AG04449 (cell line): ENCODE measurements at places on chromosomes 3 and 15.
A peak's percentile ranks its signal among the peaks of the same experiment; 100 is the strongest.

- DNase-seq: no peak
Measured at GRCh38 chr3:106251160-106251892, 382.5 kb upstream of the CBLB start.

- DNase-seq: no peak
Measured at GRCh38 chr3:71127052-71127831, 456.3 kb downstream of the FOXP1 start.

GRCh38 chr3:61812085-61812484 lies 250.7 kb downstream of the PTPRG start:
- DNase-seq: no peak

DNA sequence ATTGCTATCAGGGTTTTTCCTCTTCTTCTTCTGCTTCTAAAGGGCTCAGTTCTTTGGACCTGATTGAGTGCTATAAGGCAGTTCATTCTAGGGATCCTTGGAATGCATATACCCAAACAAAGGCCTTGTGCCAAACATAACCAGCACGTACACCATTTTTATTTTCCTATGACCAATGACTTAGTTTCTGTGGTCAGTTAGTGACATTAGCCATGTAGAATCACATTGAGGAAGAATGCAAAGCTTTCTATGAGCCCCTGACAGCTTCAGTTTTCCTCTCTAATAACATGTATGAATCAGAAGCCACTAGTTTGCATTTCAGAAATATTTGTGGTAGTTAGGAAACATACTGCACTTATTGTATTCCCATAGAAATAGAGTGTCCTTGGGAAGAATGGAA lies 240.0 kb downstream of the THRB start:
- DNase-seq: peak; percentile 86

DNA sequence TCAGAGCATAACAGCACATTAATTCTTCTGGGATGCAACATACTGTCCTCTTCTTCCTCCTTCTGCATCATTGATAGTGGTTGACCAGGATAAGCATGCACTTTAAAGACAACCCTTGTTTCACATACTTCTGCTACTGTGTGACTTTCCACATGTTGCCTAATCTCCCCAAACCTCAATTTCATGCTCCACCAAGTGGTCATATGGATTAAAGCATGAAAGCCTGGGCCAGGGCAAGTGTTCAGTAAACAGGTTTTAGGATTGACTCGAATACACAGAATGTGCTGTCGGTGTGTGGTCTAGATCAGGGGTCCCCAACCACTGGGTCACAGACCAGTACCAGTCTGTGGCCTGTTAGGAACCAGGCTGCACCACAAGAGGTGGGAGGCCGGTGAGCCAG lies 22.5 kb upstream of the BFSP2 start:
- DNase-seq: peak; percentile 12

DNA sequence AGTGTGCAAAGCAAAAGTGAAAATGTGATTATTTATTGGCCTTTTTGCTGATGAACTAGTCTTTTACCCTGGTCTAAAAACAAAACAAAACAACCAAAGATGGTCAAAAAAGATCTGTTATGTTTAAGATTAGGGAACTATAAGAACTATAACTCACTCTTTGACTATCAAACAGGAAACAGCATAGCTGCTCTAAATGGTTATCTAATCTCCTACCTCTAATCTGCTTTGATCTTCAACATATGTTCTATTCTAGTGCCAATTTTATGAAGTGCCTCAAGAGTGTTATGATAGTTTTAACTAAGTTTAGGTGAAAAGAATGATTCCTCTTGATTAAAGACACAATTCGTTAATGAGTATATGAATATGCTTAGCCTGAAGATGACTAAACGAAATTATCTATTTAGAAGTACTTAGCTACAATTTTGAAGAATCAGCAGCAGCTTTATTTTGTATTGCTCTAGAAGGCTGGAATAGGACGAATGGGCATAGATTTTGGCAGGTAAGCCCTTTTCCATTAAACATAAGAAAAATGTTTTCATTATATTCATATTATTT lies 46.0 kb downstream of the SETD2 start:
- DNase-seq: no peak

DNA sequence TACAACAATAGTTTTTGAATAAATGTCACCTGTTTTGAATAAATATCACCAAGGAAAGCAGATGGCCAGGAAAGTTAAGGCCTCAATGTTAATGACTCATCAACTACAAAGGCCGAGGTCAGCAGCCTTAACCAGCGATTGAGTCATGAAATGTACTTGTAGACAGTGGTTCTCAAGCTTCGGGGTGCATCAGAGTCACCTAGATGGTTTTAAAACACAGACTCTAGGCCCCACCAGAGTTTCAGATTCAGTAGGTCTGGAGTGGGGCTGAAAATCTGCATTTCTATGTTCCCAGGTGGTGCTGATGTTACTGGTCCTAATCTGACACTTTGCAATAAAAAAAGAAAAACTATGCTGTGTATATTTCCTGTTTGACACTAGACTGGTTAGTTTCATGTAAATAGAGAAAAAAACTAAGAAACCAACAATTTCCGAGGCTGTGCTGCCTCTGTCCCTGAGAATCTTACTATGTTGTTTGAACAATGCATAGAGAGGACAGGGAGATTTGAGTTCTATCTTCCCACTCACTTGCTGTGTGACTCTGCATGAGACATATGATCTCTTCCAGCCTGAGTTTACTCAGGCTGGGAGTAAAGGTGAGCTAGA lies 9.8 kb downstream of the RAB27A start:
- DNase-seq: no peak

DNA sequence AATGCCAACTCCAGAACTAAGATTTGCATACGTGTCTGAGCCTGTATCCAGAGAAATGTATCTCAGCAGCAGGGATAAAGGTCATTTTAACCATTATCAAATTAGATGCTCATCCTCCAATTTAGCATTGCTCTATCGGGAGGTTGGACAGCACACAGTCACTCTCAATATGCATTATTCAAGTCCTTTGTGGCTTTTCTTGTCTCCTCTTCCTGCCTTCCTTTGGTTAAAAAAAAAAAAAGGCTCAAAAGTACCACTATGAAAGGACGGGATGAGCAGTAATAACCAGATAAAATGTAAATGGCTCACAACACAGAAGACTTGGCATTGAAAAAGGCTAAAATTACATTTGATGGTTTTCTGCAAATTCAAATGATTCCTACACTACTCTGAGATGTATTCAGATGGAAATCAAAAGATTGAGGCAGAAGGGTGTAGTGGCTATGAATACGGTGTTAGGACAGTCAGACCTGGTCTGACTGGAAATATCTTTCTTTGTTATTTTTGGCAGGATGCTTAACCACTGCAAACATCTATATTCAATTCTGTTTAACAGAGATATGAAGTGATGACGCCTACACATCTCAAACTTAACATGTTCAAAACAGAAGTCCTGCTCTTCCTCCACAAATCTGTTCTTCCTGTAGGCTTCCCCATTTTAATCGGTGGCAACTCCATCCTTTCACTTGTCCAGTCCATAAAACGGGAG lies 109.6 kb downstream of the ADAMTS9 start:
- no peak for DNase-seq

GRCh38 chr15:69664572-69665571 lies 212.3 kb downstream of the RPLP1 start:
- DNase-seq: no peak

GRCh38 chr3:23329471-23330105 lies 126.5 kb downstream of the UBE2E2 start:
- no peak for DNase-seq

- DNase-seq: no peak
Measured at GRCh38 chr3:112995800-112996199, 5.0 kb downstream of the GTPBP8 start.

DNA sequence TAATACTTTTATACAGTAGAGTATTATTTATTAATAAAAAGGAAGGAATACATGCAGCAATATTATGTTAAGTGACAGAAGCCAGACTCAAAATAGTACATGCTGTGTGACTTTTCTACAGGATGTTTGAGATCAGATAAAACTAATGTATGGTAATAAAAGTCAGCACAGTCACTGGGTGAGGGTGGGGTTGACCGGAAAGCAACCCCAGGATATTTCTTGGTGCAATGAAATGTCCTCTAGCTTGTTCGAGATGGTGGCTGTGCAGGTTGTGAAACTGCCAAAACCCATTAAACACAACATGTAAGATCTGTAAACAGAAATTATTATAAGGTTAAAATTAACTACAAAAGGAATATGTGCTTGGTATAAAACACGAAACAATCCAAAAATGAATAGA lies 20.8 kb upstream of the ALDH1L1 start:
- DNase-seq: no peak

DNA sequence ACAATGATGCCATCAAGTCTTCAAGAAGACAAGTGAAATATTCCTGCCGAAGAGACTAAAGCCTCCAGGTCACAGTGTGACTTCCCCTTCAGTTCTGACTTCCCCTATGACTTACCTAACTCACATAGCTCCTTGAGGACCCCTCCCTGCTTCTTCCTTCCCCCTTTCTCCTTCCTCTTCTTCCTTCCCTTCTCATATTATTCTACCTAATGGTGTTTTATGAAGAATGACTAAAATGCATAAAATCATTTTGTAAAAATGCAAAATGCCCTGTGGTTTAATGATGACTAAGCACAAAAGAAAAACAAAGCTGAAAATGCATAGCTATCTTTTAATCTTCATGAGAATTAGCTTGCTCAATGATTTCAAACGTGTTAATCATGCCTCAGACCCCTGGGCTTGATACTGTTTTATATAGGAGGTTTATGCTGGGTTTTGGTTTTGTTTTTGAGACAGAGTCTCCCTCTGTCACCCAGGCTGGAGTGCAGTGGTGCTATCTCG lies 26.1 kb upstream of the TM4SF4 start:
- DNase-seq: peak; percentile 66

DNA sequence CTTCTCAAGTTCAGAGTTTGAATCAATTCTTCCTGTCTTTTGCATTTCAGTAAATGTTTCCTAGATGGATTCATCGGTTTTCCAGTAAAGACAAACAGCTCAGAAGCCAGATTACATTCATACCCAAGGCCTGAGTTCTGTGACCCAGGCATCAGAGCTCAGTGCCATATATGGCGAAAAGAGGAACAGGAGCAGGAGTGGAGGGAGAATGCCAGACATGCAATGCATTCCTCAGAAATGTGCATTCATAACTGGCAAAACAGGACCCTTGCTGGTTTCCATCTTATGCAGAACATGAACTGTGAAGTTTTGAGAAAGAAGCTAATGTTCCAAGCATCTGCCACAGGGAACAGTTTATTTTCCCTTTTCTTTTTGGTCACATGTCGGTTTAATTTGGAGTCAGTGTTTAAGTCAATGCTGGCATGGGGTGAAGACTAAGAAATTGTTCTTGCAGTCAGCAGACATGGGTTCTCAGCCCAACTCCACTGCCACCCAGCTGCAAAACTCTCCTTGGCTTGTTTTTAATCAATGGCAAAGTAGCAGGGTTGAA lies 116.5 kb downstream of the LPP start:
- DNase-seq: peak; percentile 95

DNA sequence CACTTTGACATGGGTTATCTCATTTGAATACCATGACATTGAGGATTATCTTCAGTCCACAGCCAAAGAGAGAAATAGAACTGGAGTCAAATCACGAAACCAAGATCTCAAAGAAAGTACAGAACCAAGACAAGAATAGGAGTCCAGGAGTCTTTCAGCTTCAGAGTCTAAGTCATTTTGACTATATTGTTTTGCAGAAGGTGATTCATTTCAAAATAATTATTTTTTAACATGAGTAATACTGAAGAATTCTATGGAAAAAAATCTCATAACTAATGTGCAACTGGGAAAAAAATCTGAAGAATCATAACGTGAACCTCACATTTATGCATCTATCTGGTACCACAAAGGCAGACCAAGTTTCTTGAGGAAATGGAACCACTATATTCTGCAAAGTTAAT lies 60.3 kb downstream of the UBE3A start:
- DNase-seq: no peak

DNA sequence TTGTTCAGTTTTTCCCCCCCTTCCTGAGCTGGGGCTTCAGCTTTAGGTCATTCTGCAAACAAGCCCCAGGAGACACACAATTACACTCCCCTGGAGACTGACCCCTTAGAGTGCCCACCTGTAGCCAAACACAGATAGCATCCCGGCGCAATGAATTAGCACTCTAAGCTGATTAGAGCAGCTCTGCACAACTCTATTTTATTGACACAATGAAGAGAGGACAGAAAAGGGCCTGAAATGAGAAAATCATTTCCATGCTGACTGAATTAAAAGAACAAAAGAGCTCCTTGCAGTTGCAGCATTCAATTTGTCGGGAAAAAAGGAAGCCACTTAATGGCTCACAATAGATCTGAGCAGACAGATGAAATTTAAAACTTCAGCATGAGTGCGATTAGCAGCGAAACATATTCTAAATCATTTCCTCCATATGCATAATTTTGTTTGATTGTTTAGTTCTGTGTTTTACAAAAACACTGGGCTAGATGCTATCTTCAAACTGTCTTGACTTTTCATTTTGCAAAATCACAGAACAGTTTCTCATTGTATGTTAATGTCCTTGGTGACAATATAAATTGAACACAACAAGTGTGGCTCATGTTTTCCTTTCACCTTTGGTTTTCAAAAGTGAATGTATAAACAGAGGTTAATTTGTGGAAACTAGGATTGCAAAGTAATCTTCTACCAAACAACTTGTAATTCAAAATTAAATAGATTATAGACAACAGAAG lies 308.6 kb downstream of the MECOM start:
- DNase-seq: no peak

- no peak for DNase-seq
Measured at GRCh38 chr3:38649500-38650247, at the start of gene SCN5A. Gene SCN5A, minus strand, starts transcription at chr3:38649687. Its CDS starts 16,380 bp downstream, at chr3:38633307.

DNA sequence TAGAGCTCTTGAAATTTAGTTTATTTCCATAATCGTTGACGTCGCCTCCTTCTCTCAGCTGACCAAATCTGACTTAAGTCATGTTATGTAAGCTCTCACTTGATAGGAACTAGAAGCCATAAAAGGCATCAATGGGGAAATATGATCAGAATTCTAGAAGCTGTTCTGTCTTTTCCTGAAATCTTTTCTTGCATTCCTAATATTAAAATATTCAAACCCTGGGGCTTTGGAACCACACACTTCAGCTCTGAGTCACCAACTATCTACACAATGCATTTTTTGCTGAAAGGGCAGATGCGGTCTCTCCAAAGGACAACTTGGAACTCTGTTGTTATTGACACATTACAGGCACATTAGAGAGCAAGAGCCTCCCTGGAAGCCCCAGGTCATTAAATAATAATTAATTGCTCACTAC lies 91.3 kb downstream of the LARS2 start:
- DNase-seq: peak; percentile 75

- DNase-seq: no peak
Measured at GRCh38 chr3:39448506-39449233, 18.8 kb upstream of the MOBP start.

DNA sequence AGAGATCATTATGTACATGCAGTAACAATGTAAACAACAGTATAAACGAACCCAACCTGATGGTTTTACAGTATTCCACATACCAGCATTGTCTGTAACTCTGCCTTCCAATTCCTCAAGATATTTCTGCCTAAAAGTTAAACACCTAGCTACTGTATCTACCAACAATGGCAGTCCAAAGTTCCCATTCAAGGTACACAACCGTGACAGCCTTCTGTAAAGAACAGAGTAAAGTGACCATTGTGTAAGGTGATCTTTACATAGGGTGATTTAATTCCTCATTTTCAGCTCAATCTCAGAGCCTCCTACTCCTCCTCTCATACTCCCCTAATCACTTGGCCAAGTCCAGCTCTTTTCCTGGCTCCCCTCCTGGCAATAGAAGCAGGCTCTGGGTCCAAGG lies 10.4 kb downstream of the SECISBP2L start:
- DNase-seq: no peak

- DNase-seq: no peak
Measured at GRCh38 chr3:71589132-71589531, 5.6 kb upstream of the FOXP1 start.

- no peak for DNase-seq
Measured at GRCh38 chr3:57855943-57856342, 99.8 kb downstream of the SLMAP start.

- DNase-seq: no peak
Measured at GRCh38 chr3:35448121-35448520, 191.2 kb upstream of the ARPP21 start.
